Caudate nucleus (tissue), 63 donors: ENCODE measurements at places on chromosomes 16 and 17.

GRCh38 chr16:70796301-70796700 is 4.7 kb downstream of the VAC14 start:
- DNase-seq, result no peak

GRCh38 chr16:89561884-89562599 is 1.6 kb downstream of the RPL13 start:
- no peak for DNase-seq

- DNase-seq, result no peak
These were observed 171.2 kb upstream of the ZFHX3 start for GRCh38 chr16:73219176-73219575.

DNA sequence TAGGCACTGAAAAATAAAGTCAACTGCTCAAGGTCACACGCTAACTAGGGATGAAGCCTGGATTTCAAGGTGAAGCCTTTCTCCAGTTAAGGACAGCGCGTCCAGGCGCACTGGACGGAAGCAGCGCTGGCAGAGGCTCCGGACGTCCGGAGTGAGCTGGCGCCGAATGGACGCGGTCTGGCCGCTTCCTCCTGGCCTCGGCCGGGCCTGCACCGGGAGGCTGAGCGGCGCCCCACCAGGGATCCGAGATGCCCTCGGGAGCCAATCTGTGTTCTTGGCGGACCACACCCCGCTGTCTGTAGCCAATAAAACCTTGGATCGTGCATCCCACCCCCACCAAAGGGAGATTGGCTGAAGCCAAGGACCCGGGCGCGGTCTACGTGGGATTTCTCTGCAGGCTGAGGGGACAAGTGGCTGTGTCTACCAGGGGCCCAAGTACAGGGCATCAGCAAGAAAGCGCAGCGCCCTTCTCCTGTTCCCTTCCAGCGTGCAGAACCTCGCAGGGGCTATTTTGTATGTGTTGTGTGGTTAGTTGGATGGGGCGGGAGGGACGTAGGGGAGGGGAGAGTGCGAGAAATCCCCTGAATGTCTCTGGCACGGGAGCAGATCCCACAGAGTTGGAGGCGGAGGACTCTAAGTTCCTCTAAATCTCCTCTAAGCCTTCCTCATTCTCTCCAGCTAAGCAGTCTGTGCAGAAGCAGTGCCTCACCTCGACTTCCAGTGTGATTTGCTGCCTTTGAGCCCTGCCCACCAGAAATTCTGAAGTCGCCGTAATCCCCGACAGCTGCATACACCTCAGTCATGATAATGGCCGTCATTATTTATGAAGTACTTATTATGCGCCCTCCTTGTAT is 2.5 kb upstream of the AKAP10 start:
- DNase-seq, result no peak

- DNase-seq, result no peak
These were observed 65.2 kb downstream of the SNX20 start for GRCh38 chr16:50615891-50616290.

- no peak for DNase-seq
These were observed 89.1 kb downstream of the ELAC2 start for GRCh38 chr17:12928736-12929135.

GRCh38 chr16:14374451-14375131 is 255.5 kb downstream of the PARN start:
- no peak for DNase-seq

- DNase-seq, result no peak
These were observed 144.6 kb upstream of the FOXF1 start for GRCh38 chr16:86365513-86366273.

GRCh38 chr17:49908782-49909714 is 59.9 kb upstream of the DLX4 start:
- no peak for DNase-seq

GRCh38 chr17:59107306-59107670 is 608 bp upstream of the TRIM37 start:
- DNase-seq, result no peak

DNA sequence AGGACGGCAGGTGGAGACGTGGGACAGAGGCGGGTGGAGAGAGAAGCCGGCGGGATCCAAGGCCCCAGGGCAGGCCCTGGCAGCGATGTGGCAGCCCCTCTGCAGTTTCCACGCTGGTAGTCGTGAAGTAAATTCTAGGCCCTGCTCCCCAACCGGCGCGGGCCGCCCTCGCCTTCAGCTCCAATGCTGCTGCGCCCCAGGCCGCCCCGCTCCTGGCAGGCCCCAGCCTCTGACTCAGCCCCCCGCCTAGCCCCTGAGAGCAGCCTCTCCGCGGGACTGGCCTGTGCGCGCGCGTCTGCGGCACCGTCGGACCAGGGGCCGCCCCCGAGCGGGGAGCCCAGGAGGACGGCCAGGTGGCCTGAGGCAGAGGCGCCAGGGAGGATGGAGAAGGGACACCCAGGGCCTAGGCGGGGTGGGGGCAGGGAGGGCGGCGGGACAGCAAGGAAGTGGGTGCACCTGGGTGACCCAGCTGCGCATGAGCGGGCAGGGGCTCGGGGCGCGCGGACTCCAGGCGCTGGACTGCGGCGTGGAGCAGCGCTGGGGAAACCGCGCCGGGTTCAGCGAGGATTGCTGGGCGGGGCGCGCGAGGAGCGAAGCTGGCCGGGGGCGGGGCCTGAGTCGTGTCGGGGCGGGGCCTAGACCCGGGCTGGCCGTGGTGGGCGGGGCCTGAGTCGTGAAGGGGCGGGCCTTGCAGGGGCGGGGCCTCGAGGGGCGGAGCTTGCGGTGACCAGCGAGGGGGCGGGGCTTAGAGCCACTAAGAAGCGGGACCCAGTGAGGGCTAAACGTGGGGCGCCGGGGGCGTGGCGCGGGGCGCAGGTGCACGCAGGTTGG is 29.6 kb downstream of the ZNF778 start:
- peak; percentile 93 for DNase-seq

GRCh38 chr17:48791128-48792032 is 25.6 kb downstream of the TTLL6 start:
- no peak for DNase-seq

GRCh38 chr17:4516735-4517134 is 18.1 kb downstream of the SPNS2 start:
- no peak for DNase-seq

- no peak for DNase-seq
These were observed 61.6 kb downstream of the RPGRIP1L start for GRCh38 chr16:53642094-53642493.

- no peak for DNase-seq
These were observed 56.4 kb downstream of the JPH3 start for GRCh38 chr16:87658564-87659225.

- DNase-seq, result no peak
These were observed 7.9 kb downstream of the TP53I13 start for GRCh38 chr17:29576214-29577000.

DNA sequence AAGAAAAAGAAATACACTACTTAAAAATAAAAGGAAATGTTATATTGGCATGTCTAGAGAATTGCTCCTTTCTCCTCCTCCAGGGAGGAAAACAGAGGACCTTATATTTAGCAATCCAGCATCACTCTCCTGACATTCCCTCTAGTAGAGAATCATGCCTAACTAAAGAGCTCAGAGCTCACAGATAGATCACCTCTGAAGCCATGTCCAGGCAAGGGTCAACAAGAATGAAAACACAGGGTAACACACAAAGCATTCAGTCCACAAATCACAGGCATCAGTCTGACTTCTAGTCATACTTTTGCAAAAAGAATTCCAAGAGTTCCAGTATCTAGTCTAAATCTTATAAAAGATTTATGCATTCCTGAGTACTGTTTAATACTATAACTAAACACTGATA is 4.4 kb upstream of the HASPIN start:
- DNase-seq, result no peak

DNA sequence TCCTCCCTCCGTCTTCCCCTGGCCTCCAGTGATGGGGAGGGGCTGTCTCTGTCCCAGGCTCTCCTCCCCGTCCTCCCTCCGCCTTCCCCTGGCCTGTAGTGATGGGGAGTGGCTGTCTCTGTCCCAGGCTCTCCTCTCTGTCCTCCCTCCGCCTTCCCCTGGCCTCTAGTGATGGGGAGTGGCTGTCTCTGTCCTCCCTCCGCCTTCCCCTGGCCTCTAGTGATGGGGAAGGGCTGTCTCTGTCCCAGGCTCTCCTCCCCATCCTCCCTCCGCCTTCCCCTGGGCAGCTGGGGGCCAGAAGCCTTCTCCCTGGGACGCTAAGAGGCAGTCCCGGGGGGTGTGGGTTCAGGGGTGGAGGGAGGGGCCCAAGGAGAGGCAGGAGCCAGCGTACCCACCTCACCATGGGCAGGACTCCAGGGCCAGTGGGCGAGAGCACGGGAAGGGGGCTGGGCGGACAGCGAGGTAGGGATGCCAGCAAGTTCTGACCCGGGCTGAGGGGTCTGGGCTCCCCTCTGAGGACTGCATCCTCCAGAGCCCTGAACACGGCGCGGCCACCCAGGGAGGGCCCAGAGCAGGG is 14.8 kb downstream of the UTS2R start:
- no peak for DNase-seq

GRCh38 chr17:82030470-82031302 is 792 bp upstream of the RAC3 start:
- DNase-seq, result peak; percentile 48

GRCh38 chr17:58666858-58667267 is 25.0 kb downstream of the TEX14 start:
- DNase-seq, result no peak

GRCh38 chr17:7747635-7748071 is 30.1 kb downstream of the DNAH2 start:
- DNase-seq, result no peak

- DNase-seq, result peak; percentile 62
These were observed 32.2 kb downstream of the BAHCC1 start for GRCh38 chr17:81427173-81428120.

GRCh38 chr17:32757963-32758362 is 119.0 kb downstream of the MYO1D start:
- DNase-seq, result no peak

GRCh38 chr16:66968847-66969246 is 7.8 kb downstream of the CES3 start:
- DNase-seq, result no peak

DNA sequence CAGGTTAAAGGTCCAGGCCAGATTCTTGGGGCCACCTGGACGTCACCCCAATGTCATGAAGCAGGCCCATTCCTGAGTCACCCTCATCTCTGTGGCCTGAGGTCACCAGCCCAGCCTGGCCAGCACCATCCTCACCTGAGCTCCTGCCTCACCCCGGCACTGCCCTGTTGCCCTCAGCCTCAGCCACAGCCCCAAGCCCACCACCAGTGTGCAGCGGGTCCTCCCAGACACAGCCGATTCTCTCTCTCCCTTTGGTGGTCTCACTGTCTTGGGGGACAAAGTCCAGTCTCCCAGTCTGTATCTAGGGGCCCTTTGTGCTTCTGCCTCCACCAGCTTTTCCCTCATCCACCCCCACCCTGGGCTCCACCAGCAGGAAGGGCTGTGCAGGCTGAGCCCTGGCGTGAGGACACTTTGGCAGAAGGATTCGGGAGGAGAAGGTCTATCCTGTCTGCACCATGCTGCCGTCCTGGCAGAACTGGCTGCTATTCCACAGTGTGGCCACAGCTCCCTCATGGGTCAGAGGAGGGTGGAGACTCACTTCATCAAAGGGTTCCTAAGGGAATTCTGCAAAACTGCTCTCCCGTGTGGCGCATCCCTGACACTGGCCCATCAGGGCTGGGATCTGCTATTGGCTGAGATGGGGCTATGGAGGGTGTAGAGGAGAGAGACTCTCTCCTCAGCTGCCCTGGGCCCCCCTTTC is 64.3 kb downstream of the PRMT7 start:
- DNase-seq, result no peak

- DNase-seq, result no peak
These were observed 49.4 kb downstream of the BEAN1 start for GRCh38 chr16:66476328-66477027.

DNA sequence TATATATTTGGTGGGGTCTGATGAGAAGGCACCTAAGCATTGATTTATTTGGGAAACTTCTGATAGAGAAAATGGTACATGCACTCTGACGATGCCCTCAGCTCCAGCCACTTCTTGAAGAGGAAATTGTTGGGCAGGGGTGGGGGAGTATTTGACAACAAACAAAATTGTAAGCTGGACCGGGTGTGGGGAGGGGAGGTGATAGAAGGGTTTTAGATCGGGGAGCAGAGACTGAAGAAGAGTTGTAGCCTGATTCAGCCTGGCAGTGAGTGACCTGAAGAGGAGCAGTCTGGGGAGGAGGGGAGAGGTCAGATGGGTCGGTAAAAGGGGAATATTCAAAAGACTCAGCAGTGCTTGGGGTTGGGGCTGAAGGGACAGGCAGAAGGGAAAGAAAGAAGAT is 2284.7 kb downstream of the TP53TG3F start:
- DNase-seq, result no peak

DNA sequence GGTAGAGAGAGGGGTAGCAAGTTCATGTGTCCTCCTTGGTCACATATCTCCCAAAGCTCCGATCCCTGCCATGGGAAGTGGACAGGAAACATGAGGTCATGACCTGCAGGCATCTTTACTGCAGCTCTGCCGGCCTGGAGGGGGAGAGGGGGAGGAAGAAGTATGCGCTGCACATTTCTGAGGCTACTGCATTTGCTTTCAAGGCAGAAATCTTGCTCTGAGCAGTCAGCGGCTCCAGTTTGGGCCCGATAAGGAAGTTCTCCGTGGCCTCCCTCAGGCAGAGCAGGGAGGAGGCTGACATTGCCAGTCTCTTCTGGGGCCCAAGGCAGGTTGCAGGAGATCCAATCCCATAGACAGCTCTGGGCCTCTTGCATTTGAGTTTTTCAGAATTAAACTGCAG is 1.5 kb upstream of the NHERF1 start:
- no peak for DNase-seq

GRCh38 chr17:7557147-7557764 is 1.3 kb upstream of the TNFSF13 start:
- DNase-seq, result no peak

DNA sequence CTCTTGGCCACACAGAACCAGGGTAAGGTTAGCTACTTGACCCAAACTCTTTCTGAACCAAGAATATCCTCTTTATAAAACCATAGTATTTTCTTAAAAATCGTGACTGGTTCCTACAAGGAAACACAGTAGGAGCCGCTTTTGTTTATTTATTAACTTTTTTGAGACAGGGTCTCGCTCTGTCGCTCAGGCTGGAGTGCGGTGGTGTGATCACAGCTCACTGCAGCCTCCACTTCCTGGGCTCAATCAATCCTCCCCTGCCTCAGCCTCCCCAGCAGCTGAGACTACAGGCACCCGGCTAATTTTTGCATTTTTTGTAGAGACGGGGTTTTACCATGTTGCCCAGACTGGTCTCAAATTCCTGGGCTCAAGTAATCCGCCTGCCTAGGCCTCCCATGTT is 14.7 kb upstream of the LITAF start:
- no peak for DNase-seq

- DNase-seq, result no peak
These were observed 7.8 kb downstream of the SYCE1L start for GRCh38 chr16:77207030-77207429.

DNA sequence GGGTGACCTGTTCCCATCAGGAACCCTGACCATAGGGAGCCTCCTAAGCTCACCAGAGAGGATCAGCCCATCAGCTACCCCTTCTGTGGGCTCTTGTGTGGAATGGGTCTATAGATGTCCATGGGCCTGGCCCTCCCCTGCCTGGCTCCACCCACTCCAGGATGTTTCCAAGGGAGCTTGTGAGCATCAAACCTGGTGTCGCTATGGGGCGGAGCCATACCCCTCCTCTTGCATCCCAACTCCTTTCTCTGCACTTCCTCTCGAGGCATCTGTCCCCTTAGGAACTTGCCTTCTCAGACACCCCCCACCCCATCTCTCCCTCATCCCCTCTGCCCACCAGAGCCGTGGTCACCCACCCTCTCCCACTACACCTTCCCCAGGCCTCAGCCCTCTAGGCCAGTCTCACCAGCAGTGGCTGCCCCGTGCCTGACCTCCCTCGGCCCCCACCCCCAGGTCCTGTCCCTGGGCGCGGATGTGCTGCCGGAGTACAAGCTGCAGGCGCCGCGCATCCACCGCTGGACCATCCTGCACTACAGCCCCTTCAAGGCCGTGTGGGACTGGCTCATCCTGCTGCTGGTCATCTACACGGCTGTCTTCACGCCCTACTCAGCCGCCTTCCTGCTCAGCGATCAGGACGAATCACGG is 10.4 kb downstream of the KCNH6 start:
- DNase-seq, result no peak
